ENCODE measurements at places on chromosomes 5 and 9.

GRCh38 chr5:73303148-73304079, 130.4 kb downstream of the TMEM174 start:
- DNase-seq, result no peak

DNA sequence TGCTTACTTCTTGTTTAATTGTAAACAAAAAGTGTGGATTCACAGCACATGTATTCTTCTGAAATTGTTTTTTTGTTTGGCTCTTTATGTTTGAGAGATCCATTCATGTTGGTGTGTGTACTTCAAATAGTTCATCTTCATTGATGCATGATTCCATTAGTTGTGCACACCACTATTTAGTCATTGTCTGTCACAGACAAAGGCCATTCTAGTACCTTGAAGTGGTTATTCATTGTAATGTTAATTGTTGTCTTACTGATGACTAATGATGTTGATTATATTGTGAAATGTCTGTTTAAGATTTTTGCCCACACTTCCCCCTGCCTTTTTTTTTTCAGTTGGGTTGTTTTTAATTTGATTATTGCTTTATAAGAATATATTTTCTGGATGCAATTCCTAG, 391.3 kb downstream of the DIRAS2 start:
- no peak for DNase-seq

GRCh38 chr9:3299872-3300271, 225.9 kb downstream of the RFX3 start:
- no peak for DNase-seq

- DNase-seq, result no peak
Observed at GRCh38 chr5:62938927-62939326, 360.3 kb downstream of the LRRC70 start.

DNA sequence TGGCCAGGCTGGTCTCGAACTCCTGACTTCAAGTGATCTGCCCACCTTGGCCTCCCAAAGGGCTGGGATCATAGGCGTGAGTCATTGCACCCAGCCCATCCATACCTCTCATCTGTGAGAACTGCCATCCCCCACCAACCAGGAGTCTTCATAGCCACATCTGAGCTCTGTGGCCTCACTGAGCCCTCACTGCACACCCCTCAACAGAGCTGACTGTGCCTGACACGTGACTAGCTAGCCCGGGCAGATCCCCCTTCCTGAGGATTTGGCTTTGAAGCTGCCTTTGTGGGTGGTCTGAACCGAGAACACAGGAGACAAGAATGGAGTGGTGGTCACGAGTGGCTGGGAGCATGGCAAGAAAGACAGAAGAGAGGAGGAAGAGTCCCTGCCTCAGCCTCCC, 15.6 kb downstream of the AK8 start:
- no peak for DNase-seq

GRCh38 chr9:124047251-124047672, 35.7 kb downstream of the LHX2 start:
- DNase-seq, result no peak

- DNase-seq, result no peak
Observed at GRCh38 chr5:143791848-143792731, 19.9 kb upstream of the HMHB1 start.

DNA sequence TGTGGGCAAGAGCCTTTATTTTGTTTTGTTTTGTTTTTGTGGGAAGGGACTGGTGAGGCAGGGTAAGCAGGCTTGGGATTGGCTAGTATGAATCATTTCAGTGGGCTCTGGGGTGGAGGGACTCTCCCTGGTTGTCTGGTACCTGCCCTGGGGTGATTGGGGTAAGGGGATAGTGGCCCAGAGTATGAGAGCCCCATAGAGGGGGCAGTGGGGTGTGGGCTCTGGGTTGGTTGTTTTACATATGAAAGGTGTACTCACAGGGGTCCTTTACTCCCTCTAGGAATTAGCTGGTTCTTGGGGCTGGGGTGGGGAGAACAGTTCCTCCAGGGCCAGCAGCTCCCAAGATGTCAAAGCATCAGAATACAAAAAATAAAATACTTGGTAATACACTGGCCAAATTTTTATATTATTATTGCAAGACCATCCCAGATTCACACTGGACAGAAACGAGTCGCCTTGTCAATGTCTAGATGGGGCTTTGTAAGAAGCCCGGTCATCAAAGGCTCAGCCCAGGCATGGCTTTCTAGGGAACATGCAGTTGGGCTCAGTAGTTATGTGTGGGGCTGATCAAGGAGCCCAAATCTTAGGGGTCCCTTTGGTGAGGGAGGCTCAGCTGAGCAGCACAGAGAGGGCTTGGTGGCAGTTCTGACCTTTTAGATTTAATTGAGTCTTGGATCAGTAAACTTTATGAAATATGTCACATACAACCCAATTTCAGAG, 190.5 kb downstream of the NXNL2 start:
- DNase-seq, result no peak

GRCh38 chr9:124208571-124208970, 49.2 kb upstream of the NEK6 start:
- DNase-seq, result no peak

- DNase-seq, result no peak
Observed at GRCh38 chr5:73433982-73434342, 14.6 kb downstream of the FOXD1 start.

Data from NCI-H1048 (cell line).